ENCODE measurements at places on chromosomes 5 and 9. TPM values are rescaled to one million over a fixed set of nuclear protein-coding genes. Genes with fewer than 3 reads are reported as not detected.

Gene PRLR
- 0.38 TPM for polyA plus RNA-seq

Gene PDGFRB
- 115 TPM for polyA plus RNA-seq

Gene IRX2
- 0.13 TPM for polyA plus RNA-seq

Gene INSL4
- not detected for polyA plus RNA-seq

Gene SHOC1
- 0.11 TPM for polyA plus RNA-seq

Gene REEP2
- polyA plus RNA-seq = 20.0 TPM

Gene LCN1
- not detected for polyA plus RNA-seq

Gene GLDC
- polyA plus RNA-seq = 0.81 TPM

Gene FOXD1
- polyA plus RNA-seq = 0.76 TPM

Gene CCDC183
- 1.9 TPM for polyA plus RNA-seq

Gene WNT8A
- polyA plus RNA-seq = not detected

Gene CYLC2
- polyA plus RNA-seq = not detected

Gene GLRA1
- polyA plus RNA-seq = not detected

Gene OTP
- not detected for polyA plus RNA-seq

Gene CNTNAP3
- polyA plus RNA-seq = 2.8 TPM

All from forelimb muscle (tissue), 1 donor.